ENCODE measurements at places on chromosomes 7 and 10.

- no peak for DNase-seq
These were observed 255.1 kb upstream of the SP4 start for GRCh38 chr7:21172800-21173199.

- DNase-seq = no peak
These were observed 49.3 kb downstream of the COL28A1 start for GRCh38 chr7:7486362-7486761.

GRCh38 chr7:140153666-140154161, 23.1 kb downstream of the KDM7A start:
- DNase-seq = no peak

- peak; percentile 78 for DNase-seq
These were observed 2.1 kb upstream of the ADD3 start for GRCh38 chr10:110005719-110006118.

- DNase-seq = no peak
These were observed 1.1 kb upstream of the PPP1R35 start for GRCh38 chr7:100437150-100438100.

- DNase-seq = no peak
These were observed 47.8 kb downstream of the SLC35G1 start for GRCh38 chr10:93941606-93942005.

DNA sequence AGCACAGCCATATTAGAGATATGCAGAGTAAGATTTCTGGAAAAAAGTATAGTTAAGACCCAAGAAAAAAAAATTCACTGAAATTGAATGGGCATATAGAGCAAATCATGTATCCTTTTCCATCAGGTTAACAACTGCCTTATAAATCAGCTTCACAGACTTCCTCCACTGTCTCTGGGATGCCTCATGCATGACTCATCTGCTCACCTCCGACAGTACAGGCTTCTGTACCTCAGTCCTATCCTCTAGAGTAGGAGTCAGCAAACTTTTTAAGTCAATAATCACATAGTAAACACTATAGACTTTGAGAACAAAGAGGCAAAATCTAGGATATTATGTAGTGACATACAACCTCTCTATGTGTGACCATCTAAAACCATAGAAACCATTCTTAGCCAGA, 211.6 kb upstream of the SP8 start:
- DNase-seq = no peak

GRCh38 chr7:73885975-73886798, 25.2 kb downstream of the TMEM270 start:
- no peak for DNase-seq

GRCh38 chr10:114632869-114633715, 25.0 kb downstream of the ABLIM1 start:
- DNase-seq = peak; percentile 68

Measured in stromal cell of bone marrow (primary cell).